ENCODE measurements at places on chromosomes 2 and 18. TPM values are rescaled to one million over a fixed set of nuclear protein-coding genes. Genes with fewer than 3 reads are reported as not detected.

DNA sequence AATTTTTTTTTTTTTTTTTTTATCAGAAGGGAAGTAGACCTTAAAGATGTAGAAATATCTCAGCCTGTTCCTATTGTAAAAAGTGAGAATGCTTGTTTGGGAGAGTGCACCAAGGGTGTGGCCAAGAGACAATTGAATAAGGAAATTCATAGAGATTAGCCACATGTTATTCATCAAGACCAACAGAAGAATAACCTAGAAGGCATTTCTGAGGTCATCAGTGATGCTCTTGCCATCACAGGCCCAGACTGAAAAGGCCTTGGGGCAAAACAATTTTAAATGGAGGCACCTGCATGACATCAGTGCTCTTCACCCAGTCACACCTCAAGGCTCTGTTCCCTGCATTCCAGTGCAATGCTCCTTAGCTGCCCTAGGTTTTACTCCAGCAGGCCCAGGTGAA is 2043.3 kb upstream of the PIK3C3 start:
- H3K36me3 ChIP-seq, result no peaks in the 10 kb centered on the region
- DNase-seq, result no peak
- H3K27ac ChIP-seq, result no peak overlapping the region
- H3K4me3 ChIP-seq, result no peak overlapping the region
- no peaks in the 10 kb centered on the region for H3K4me1 ChIP-seq
- no peaks in the 10 kb centered on the region for H3K27me3 ChIP-seq

The DSG1 gene
- not detected for total RNA-seq

GRCh38 chr2:69097148-69097610 is 84.2 kb downstream of the ANTXR1 start:
- no peak overlapping the region for H3K27ac ChIP-seq
- H3K4me1 ChIP-seq, result no peaks in the 10 kb centered on the region
- no peaks in the 10 kb centered on the region for H3K36me3 ChIP-seq
- no peak for DNase-seq

DNA sequence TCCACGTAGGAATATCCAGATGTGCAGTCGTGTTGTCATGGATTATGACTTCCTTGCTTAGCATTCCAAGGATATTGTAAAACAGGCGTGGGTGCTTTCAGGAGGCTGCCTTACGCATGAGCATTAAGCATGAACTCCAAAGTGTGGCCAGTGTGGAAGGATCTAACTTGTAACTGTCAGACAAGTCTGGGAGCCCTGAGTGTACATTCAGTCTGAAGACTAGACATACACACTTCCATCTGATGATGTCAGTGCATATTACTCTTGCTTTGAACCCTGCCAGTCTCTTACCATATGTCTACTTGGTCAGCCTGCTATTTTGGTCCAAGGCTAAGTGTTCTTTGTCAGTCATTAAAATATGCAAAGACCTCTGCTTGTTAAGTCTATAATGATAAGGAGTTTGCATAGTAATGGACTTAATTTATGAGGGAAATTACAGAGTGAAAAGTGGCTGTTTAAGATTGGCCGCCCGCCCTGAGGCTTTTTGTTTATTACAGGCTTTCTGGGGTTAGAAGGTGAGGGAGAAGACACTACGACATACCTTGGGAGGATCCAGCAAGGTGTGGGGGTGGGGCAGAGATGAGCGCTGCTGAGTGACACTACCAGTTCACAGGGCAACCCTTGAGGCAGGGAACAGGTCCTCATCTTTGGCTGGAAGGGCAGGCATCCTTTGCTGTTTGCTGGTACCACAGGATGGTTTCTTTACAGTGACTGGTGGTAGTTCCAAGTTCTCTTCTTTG is 48.3 kb downstream of the CABLES1 start:
- H3K4me1 ChIP-seq, result peaks cover 5% of the 10 kb centered on the region
- H3K27ac ChIP-seq, result peak overlapping the region; percentile 6
- no peak for DNase-seq
- no peak overlapping the region for H3K4me3 ChIP-seq

DNA sequence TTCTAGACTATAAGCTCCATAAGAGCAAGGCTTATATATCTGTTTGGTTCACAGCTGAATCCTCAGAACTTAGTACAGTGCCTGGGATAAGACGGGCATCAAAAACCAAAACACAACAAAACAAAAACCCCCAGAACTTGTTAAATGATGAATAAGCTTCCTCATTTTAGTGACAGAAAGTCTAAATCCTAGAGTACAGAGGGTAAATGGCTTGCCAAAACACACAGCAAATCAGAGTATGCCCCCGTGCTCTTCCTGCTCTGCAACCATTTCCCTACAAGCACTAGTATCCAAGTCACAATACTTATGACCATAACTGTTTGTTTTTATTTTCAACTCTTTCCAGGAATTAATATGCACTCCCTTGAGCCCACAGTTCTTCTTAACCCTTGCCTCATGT is 10.1 kb downstream of the ZNF521 start:
- no peaks in the 10 kb centered on the region for H3K4me1 ChIP-seq
- DNase-seq, result no peak
- H3K27me3 ChIP-seq, result no peaks in the 10 kb centered on the region
- H3K36me3 ChIP-seq, result no peaks in the 10 kb centered on the region
- H3K4me3 ChIP-seq, result no peak overlapping the region

GRCh38 chr2:174977364-174977763 is 27.8 kb downstream of the CHN1 start:
- no peaks in the 10 kb centered on the region for H3K27me3 ChIP-seq
- H3K36me3 ChIP-seq, result no peaks in the 10 kb centered on the region
- H3K4me1 ChIP-seq, result no peaks in the 10 kb centered on the region

- no peaks in the 10 kb centered on the region for H3K4me1 ChIP-seq
- no peaks in the 10 kb centered on the region for H3K36me3 ChIP-seq
- no peaks in the 10 kb centered on the region for H3K27me3 ChIP-seq
These were observed 86.4 kb downstream of the ARL6IP6 start for GRCh38 chr2:152804687-152805408.

- DNase-seq, result no peak
- H3K4me1 ChIP-seq, result no peaks in the 10 kb centered on the region
- H3K27me3 ChIP-seq, result no peaks in the 10 kb centered on the region
- H3K4me3 ChIP-seq, result no peak overlapping the region
- no peak overlapping the region for H3K27ac ChIP-seq
These were observed 193.2 kb upstream of the HNMT start for GRCh38 chr2:137771064-137771463.

DNA sequence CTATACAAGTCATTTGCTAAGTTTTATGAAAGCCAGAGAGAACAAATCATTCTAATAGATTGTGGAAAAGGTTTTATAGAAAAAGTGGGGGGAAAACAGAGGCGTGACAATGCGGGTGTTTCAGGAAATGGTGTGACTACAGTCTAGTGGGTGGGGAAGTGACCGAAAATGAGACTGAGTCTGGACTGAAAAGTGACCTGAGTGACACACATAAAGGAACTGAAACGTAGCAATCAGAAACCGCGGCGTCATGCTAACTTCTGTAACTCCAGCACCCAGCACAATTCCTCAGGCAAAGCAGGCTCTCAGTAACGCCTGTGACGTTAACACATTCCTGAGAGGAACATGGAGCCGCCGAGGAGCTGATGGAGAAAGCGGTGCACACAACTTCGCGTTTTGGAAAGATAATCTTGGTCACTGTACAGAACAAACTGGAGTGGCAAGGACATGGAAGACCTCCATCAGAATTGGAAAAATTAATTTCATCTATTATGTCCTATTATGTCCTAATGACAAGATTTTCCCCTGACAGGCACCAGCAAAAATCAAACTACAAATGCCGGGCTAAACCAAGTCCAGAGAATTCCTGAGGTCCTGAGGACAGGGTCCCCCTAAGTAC is 1.4 kb upstream of the CD226 start:
- no peaks in the 10 kb centered on the region for H3K36me3 ChIP-seq
- DNase-seq, result no peak
- no peaks in the 10 kb centered on the region for H3K4me1 ChIP-seq
- H3K27ac ChIP-seq, result no peak overlapping the region
- no peaks in the 10 kb centered on the region for H3K27me3 ChIP-seq
- no peak overlapping the region for H3K4me3 ChIP-seq

DNA sequence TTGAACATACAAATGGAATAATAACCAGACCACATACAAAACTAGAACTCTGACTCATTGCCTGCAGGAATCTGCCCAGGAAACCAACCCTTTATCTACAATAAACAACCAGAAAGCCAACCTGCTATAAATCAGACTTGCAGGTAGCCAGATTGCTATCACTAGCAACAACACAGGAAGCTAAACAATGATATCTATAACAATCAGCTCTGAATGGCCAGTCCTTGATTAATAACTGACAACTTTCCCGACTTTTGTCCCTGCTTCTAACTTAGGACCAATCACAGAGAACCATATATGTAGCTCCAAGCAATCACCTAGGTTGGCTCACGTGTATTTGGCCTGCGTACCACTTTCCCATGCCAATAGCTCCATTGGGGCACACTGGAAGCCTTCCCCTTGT is 470.8 kb downstream of the RIT2 start:
- H3K27ac ChIP-seq, result no peak overlapping the region
- H3K4me3 ChIP-seq, result no peak overlapping the region
- no peaks in the 10 kb centered on the region for H3K27me3 ChIP-seq
- H3K36me3 ChIP-seq, result no peaks in the 10 kb centered on the region
- H3K4me1 ChIP-seq, result no peaks in the 10 kb centered on the region

DNA sequence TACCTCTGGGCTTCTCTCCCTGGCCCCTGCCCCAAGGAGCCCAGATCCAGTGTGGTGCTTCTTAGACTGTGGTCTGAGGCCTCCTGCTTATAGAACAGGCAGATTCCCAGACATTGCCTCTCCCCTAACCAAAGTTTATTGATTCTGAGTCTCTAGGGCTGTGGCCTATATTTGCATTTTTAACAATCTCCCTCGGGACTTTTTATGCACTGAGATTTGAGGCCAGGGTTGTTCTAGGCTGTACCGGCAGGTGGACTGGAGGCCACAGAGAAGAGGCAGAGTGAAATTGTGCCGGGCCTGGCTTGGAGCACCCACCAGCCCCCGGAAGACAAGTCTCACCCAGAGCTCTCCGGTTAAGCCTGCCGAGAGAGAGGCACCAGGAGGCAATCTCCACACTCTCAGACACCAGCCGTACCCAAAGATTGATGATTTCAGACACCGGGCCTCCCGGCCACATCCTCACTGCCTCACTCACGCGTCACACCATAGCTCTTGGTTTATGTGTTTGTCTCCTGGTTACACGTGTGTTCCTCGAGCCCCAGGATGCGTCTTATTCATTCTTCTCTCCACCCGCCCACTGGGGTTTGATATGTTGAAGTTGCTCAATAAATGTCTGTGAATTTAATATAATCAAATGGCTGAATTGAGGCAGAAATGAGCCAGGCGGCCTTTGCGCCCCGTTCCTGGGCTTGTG is 203.7 kb downstream of the KLHL29 start:
- H3K27ac ChIP-seq, result no peak overlapping the region
- no peak for DNase-seq
- H3K27me3 ChIP-seq, result no peaks in the 10 kb centered on the region
- H3K4me3 ChIP-seq, result no peak overlapping the region

The STPG4 gene
- total RNA-seq, result 0.79 TPM

GRCh38 chr2:19174176-19174575 is 184.2 kb downstream of the OSR1 start:
- no peaks in the 10 kb centered on the region for H3K27me3 ChIP-seq
- no peak overlapping the region for H3K4me3 ChIP-seq
- H3K36me3 ChIP-seq, result no peaks in the 10 kb centered on the region

DNA sequence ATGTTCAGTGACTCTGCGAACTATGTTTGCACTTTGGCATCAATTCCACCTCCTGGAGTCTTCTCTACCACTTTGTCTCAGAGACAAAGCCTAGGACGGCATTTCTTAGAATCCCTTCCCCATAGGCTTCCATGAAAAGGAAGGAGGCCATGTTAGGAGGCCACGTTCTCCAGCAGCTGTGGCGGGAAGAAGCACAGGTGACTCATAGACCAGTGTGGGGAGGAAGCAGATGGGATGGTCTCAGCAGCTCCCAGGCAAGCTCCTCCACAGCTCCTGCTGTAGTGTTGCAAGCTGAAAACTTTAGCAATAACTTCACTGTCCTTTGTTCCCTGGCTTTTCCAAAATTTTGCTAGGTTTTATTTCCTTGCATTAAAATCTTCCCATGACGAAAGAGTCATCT is 781.3 kb upstream of the ID2 start:
- no peaks in the 10 kb centered on the region for H3K4me1 ChIP-seq
- no peak overlapping the region for H3K4me3 ChIP-seq
- H3K27me3 ChIP-seq, result no peaks in the 10 kb centered on the region
- no peaks in the 10 kb centered on the region for H3K36me3 ChIP-seq
- no peak overlapping the region for H3K27ac ChIP-seq

The KRTCAP3 gene
- 53.9 TPM for total RNA-seq

DNA sequence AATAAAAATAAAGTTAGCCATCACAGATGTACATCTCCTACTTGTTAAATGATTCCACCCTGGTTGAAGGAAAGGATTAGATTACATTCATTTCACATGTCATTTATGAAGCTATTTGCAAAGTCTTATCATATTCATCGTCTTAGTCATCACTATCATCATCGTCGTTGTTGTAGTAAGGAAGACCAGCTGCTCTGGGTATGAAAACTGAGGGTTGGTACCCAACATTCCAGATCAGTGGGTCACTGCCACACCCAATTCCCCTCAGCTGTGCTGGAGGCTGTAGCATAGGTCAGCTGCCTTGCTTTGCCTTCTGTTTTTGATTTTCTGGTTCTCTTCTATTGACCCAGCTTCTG is 20.9 kb upstream of the CCBE1 start:
- H3K4me3 ChIP-seq, result no peak overlapping the region
- no peaks in the 10 kb centered on the region for H3K4me1 ChIP-seq
- H3K27me3 ChIP-seq, result no peaks in the 10 kb centered on the region
- no peak for DNase-seq
- H3K27ac ChIP-seq, result no peak overlapping the region

- H3K4me3 ChIP-seq, result no peak overlapping the region
- H3K27ac ChIP-seq, result no peak overlapping the region
- no peak for DNase-seq
These were observed 28.5 kb upstream of the NAPG start for GRCh38 chr18:10497206-10497749.

The TDRD15 gene
- not detected for total RNA-seq

- no peaks in the 10 kb centered on the region for H3K4me1 ChIP-seq
- H3K4me3 ChIP-seq, result no peak within 1 kb of the TSS
- H3K36me3 ChIP-seq, result no peaks in the 10 kb centered on the region
- H3K27ac ChIP-seq, result no peak within 1 kb of the TSS
These were observed at the start of gene EFEMP1 for GRCh38 chr2:55923091-55923981. Gene EFEMP1, minus strand, starts transcription at chr2:55923782. Its CDS starts 1,342 bp downstream, at chr2:55922440.

The ANKRD53 gene
- total RNA-seq, result 0.16 TPM

The NTSR2 gene
- total RNA-seq, result not detected

- no peaks in the 10 kb centered on the region for H3K27me3 ChIP-seq
- DNase-seq, result no peak
- H3K27ac ChIP-seq, result no peak overlapping the region
These were observed 126.9 kb upstream of the DAPL1 start for GRCh38 chr2:158668001-158668765.

DNA sequence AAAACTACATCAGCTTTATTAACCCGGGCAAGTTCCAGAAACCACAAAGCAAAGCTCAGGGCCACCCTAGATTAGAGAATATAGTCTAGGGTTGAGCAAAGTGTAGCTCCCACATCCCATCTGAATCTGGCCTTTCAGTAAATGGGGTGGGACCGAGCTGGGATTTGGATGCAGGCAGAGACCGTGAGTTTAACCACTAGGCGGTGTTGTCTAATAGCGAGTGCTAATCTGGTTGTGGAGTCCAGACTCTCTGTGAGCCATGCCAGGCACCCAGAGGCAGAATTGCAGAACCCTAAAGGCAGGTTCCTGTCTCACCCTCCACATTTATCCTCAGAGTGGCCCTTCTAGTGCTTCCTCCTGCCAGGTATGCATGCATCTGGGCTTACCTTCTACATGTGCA is 435.9 kb downstream of the TSN start:
- DNase-seq, result peak; percentile 55
- no peak overlapping the region for H3K27ac ChIP-seq
- no peaks in the 10 kb centered on the region for H3K27me3 ChIP-seq
- no peak overlapping the region for H3K4me3 ChIP-seq
- no peaks in the 10 kb centered on the region for H3K36me3 ChIP-seq

The FAM110C gene
- 3.2 TPM for total RNA-seq
